ENCODE measurements at places on chromosomes 2 and 18. TPM values are rescaled to one million over a fixed set of nuclear protein-coding genes. Genes with fewer than 3 reads are reported as not detected.

Gene NPPC
- 0.22 TPM for total RNA-seq

Gene ACTG2
- total RNA-seq = 0.16 TPM

Gene GAL3ST2
- total RNA-seq = 0.28 TPM

Gene SOCS6
- total RNA-seq = 32.4 TPM

Gene ALPI
- total RNA-seq = not detected

Gene SFT2D3
- total RNA-seq = 6.2 TPM

Gene SLC35F5
- total RNA-seq = 51.1 TPM

Gene OTOS
- not detected for total RNA-seq

Gene ZNF516
- total RNA-seq = 3.0 TPM

Gene ESPNL
- total RNA-seq = 0.13 TPM

Gene METTL5
- total RNA-seq = 72.1 TPM

Gene PJVK
- total RNA-seq = 1.7 TPM

Gene TUBB8B
- total RNA-seq = not detected

Gene PRSS56
- total RNA-seq = not detected

Gene MTCL1
- total RNA-seq = 55.8 TPM

Gene MZT2A
- total RNA-seq = 174 TPM

Gene DSC1
- not detected for total RNA-seq

Gene RESP18
- not detected for total RNA-seq

Gene ALKAL2
- not detected for total RNA-seq

Gene CNRIP1
- total RNA-seq = 2.1 TPM

Gene FNDC4
- 4.6 TPM for total RNA-seq

Gene HOXD8
- total RNA-seq = 6.6 TPM

Gene HADHB
- 104 TPM for total RNA-seq

Gene LRRTM4
- total RNA-seq = not detected

Gene IFIH1
- 1.3 TPM for total RNA-seq

Gene PLGLB1
- total RNA-seq = 1.1 TPM

Gene ALPP
- total RNA-seq = 0.35 TPM

Gene GALNT13
- 9.9 TPM for total RNA-seq

Gene KIAA2012
- not detected for total RNA-seq

Gene ZNF804A
- not detected for total RNA-seq

Gene FLACC1
- not detected for total RNA-seq

Gene LOXHD1
- not detected for total RNA-seq

Data from A549 treated with CpdA at 1 μM for 4 hours (cell line).